ENCODE measurements at places on chromosomes 16 and 17.

- no peak for DNase-seq
These were observed 17.6 kb upstream of the CD79B start for GRCh38 chr17:63949576-63950250.

DNA sequence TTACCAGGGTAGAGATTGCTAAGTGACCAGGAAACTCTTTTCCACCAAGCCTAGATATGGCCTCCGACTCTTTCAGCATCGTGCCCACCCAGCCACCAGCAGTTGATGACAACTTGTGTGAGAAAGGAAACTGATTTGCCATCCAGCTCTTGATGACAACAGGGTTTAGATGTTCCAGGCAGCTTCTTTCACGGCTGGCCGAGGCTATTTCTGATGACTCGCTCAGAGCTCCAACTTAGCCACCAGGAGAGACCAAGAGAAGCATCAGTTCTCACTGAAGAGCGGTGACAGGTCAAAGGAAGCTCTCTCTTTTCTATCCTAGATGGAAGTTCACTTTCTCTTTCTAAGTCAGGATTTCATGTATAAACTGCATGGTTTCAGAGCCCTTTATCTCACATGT, 61.2 kb downstream of the MPHOSPH6 start:
- DNase-seq = no peak

DNA sequence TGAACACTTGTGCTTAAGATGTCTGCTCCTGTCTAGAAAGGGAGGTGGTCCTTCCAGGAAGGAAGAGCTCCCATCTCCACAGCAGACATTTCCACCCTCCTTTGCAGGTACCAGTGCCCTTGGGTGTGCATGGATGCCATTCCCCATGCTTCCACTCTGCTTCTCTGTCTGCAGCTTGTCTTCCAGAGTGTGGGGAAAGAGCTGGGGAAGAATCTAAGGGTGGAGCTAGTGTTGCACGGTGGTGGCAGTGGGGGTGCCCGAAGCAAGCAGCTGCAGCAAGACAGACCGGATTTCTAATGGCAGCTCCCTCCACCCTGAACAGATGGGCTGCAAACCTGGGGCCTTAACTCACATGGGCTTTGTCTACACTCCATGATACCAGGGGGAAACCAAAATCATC, 22.6 kb upstream of the HOXB13 start:
- no peak for DNase-seq

DNA sequence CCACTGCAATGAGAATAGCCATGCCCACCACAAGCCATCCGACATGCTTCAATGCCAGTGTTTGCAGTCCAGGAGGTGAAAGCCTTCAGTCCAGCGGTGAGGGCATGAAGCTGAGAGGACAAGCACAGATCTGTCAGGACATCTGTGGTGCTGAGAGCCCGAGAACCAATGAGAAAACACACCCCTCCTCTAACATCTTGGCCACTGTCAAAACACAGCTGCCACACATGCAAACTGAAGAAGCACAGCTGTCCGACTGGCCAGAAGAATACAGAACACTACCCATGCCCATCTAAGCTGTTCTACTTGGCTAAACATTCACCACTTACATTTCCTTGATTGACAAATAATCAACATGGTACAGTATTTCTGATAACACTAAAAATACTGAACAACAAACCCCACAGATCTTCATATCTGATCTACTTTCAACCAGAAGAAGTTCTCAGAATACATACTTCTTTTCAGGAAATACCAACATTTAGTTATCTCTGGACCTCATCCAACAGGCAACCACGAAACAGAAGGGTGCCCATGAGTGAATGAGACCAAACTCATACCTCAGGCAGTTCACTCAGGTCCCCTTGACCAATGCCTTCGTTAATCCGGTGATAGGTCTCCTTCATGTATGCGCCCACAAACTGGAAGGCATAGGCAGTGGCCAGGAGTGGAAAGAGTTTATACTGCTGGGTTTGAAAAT, 10.2 kb upstream of the FBF1 start:
- DNase-seq = no peak

- no peak for DNase-seq
These were observed 5.7 kb upstream of the ATP2A3 start for GRCh38 chr17:3969963-3970362.
